Left hindlimb (tissue), 1 donor: ENCODE measurements at places on chromosomes 11 and 22.
A peak's percentile ranks its signal among the peaks of the same experiment; 100 is the strongest.

- no peak for DNase-seq
Measured at GRCh38 chr11:50098186-50098725, 65.6 kb downstream of the OR4C45 start.

DNA sequence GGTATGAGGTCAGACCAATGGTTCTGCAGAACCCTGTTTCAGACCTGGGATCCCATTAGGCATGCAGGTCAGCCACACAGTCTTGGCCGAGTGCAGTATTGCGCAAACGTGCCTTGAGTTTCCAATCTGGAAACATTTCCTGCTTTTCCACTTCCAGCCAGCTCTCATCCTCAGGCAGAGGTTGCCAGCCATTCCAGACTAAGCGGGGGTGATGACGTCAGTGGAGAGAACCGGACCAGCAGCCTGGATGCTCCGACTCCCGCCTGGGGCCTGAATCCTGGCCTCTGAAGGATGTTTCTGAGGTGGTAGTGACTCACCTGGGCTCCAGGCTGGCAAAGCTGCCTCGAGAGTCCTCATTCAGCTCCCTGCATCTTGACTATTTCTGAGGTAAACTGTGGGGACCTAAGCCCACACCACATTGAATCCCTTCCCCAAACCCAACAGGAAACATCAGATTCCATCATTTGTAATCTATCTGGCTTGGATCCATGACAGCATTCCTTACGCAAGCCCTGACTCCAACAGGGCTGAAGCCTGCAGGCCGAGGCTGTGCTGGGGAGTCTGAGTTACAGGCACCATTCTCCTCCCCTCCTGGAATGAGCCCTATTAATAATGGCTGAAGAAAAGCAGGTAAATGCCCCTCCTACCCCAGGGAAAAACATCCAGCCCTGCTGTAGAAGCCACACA is 83.0 kb downstream of the ABTB2 start:
- DNase-seq, result peak; percentile 92

DNA sequence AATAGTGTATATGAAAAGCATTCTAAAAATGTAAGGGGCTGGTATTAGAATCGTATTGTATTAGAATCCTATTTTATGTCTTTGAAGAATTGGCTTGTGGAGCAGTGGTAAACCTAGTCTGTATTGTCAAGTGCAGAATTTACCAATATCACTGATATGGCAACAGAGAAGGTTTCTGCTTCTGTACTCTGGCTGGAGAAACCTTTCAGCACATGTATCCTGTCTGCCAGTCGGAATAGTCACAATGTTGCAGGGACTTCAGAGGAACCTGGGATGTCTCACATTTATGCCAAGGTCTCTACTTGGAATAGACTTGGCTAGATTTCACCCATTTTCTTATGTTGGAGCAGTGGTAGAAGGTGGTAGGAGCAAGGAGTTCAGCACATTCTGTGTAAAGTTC is 4.4 kb downstream of the MTMR3 start:
- DNase-seq, result no peak

- no peak for DNase-seq
Measured at GRCh38 chr11:44282620-44283019, 27.3 kb downstream of the ALX4 start.

- DNase-seq, result peak; percentile 28
Measured at GRCh38 chr22:20019661-20020532, 1.0 kb upstream of the TANGO2 start.

DNA sequence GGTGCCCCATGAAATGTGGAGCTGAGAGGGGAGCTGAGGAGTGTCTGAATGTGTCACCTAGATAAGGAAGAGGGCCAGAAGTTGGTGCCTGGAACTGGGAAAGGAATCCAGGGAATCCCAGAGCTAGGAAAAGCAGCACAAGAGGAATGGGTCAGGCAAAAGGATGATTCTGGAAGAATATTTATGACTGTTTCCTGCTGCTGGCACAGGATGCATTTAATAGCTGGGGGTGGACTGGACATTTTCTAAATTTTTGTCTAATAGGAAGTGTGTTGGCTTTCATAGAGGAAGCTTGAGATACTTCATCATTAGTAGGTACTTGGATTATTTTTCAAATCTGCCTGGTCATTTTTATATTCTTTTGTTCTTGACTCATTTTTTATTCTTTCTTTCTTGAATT is 17.4 kb upstream of the MRGPRX2 start:
- no peak for DNase-seq

DNA sequence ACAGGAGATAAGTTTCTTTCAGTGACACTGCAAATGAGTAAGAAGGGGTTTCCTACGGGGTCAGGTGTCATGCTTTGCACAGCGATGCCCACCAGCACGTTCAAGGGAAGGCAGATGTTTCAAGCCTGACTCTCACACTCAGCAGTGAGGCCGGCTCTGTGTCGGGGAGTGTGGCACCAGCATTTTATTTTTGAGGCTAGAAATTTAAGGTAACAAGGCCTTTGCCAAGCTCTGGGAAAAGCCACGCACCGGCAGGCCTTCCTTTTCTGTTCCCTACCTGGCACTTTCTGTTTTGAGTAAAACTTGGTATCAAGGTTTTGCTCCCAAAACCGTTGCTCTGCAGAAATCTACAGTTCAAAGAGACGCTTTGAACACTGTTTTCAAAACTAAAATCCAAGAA is 38.0 kb downstream of the TOLLIP start:
- no peak for DNase-seq

- DNase-seq, result no peak
Measured at GRCh38 chr11:35845860-35846259, 98.0 kb upstream of the LDLRAD3 start.

DNA sequence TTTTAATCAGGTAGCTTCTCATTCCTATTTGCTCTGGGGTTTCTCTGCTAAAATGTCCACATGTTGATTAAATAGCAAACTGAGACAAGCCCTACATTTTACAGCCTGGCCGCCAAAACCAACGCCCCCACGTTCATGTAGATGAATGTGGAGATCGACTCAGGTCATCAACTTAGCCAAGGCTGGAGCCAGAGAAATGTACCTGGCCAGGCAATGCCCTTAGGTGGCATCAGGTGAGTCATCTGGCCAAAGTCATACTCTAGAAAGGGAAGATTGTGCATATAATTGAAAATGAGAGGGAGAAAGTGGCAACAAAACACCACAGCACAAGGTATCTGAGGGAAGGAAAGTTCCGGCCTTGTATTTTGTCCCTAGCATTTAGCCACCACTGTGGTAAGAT is 37.1 kb upstream of the CCDC89 start:
- DNase-seq, result no peak

DNA sequence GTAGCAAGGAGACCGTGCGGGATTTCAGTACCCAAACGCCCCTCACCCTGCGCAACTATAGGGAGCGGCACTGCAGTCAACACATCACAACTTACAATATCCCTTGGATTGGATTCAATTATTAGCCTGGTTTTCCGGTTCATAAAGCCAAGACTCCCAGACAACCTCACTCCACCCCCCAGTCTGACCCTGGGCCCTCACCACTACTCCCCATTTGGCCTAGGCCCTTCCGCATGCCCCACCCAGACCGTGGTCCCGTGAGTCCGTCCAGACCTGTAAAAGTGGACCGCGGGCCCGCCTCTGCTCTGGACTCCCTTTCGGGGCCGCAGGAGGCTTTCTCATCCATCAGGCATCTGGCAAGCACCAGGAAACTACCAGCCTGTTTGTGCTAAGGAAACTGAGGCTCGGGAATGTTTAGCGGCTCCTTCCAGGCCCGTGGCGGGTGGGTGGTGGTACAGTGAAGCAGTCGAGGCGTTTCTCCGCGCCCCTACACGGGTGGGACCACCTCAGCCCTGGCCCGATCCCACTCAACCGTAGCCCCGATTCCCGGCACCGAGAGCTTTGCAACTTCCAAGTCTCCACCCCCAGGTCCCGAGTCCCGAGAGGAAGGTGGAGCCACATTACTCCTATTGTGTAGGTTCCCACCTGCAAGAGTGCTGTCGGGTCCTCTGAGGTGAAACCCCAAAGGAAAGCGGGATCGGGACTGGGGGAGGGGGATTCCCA is 679 bp upstream of the DPP3 start:
- DNase-seq, result peak; percentile 53

GRCh38 chr11:57649826-57650738 is at the start of gene YPEL4:
Gene YPEL4, minus strand, starts transcription at chr11:57649912. Its CDS starts 2,805 bp downstream, at chr11:57647107.
- peak; percentile 87 for DNase-seq

GRCh38 chr11:92302770-92303169 is 78.2 kb downstream of the FAT3 start:
- no peak for DNase-seq

DNA sequence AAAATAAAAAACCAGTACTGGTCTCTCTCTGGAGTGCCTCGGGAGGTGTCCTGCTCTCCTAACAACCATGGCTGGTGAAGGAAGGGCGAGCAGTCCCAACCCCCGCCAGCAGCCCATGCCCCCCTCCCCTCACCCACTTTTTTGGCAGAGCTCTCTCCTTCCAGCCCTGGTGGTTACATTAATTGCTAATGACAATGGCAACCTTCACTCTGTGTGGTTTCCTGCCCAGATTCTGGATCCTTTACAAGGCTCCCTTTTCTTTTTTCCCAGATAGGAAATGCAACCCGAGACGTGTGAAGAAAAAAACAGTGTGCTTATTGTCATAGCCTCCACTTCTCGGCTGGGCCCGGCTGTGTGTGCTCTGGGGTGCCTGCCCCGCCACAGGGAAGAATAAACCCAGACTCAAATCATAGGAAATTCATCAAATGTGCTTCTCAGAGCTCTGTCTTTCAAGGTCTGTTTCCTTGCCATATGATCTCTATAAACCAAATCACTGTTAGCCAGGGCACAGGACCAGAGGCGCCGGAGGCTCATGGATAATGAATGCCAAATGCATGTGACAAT is 513.0 kb downstream of the SOX6 start:
- DNase-seq, result peak; percentile 81
